Activated T-helper 9 cell treated with anti-CD3 and anti-CD28 coated beads, Interleukin-2, amount 50 U/mL, for 16 hours (primary cell): ENCODE measurements at places on chromosomes 6 and 20.

GRCh38 chr6:137952247-137952646 lies 85.2 kb downstream of the TNFAIP3 start:
- no peak for DNase-seq

- no peak for DNase-seq
Measured at GRCh38 chr20:62644802-62645496, 2.6 kb downstream of the SLCO4A1 start.

DNA sequence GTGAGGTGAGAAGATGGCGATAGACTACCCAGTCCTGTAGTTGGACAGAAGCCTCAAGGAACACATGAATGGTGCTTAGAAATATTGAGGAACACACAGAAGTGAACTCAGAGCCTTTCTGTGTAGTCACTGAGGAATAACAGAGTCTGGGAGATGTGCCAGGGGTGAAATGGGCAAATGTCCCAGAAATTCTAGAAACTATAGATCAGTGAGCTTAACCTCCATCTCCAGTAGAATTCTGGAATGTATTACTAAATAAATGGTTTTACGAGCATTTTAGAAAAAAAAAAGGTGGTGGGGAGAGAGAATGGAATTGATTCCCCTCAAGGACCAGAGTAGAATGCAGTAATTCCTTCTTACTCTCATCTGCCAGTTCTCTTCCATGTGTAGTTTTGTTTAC lies 380.0 kb downstream of the LMBRD1 start:
- no peak for DNase-seq

GRCh38 chr6:19269341-19269898 lies 567.8 kb upstream of the ID4 start:
- DNase-seq = no peak

GRCh38 chr6:121222656-121223055 lies 111.6 kb downstream of the TBC1D32 start:
- DNase-seq = no peak

- no peak for DNase-seq
Measured at GRCh38 chr6:38877721-38878120, 162.6 kb downstream of the DNAH8 start.

DNA sequence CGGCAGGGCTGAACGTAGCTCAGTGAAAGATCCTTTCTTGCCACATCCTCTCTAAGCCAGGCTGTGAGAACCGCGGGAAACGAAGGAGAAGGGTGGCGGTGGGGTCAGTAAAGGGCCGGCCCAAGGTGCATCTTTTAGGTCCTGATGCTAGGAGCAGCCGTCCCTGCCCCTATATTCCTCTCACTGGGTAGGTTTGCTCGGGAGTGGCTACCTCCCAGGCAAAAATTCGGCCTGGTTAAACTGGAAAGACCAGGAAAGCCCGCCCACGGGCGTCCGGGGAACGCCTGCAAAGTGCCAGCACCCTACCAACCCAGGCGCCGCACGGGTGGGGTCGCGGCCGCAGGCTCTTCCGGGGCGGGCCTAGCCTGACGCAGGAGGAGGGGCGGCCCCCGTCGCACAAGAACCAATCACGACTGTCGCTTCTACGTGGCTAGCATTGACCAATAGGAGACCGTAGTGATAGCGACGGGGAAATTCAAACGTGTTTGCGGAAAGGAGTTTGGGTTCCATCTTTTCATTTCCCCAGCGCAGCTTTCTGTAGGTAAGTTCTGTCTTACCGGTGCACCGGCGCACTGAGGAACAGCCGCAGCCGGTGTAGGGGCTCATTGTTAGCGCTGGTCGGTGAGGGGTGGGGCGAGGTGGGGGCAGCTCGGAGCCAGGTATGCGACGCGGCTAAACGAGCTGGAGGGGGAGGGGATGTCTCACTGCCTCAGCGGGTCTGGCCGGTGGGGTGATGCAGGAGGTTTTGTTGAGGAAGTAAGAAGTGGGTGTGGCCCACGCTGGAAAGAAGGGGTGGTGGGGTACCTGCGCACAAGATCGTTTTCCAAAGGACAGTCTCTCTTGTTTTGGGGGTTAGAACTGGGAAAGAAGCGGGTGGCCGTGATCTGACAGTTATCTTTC lies at the start of gene TTK:
TSS of gene TTK (plus strand) at position 477 of the 900 bp plus-strand sequence. CDS start 1,195 bp downstream, outside the sequence.
- DNase-seq = peak; percentile 86

DNA sequence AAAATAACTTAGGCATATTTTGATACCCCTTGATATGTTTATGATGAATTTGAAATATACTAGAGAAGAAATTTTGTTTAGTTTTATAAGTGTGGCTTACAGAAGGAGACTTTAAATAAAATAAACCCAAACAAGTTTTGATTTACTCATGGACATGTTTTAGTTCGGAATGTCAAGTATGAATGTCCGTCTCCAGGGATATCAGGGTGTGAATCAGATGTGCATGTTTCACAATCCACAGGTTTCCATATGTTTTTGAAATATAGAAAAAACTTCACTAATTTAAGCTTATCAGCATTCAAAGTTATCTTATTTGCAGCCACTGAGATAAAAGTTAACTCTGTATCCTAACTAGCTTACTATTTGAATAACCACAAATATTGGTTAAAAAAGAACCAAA lies 51.5 kb downstream of the PLCB1 start:
- no peak for DNase-seq

DNA sequence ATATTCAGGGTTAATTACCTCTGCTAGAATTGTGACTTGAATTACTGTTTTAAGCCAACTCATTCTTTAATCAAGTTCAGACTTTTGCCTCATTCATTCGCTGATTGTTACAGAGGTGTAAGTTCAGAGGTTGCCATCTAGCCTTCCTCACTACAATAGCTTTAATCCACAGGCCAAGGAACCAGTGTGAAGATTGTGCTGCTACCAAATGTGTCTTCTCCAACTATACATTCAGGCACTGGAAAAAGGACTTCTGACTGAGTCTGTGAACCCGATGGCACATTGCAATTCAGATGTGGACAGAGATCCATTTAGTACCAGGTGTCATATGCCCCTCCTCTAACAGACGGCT lies 111.2 kb upstream of the ADGRF1 start:
- no peak for DNase-seq

DNA sequence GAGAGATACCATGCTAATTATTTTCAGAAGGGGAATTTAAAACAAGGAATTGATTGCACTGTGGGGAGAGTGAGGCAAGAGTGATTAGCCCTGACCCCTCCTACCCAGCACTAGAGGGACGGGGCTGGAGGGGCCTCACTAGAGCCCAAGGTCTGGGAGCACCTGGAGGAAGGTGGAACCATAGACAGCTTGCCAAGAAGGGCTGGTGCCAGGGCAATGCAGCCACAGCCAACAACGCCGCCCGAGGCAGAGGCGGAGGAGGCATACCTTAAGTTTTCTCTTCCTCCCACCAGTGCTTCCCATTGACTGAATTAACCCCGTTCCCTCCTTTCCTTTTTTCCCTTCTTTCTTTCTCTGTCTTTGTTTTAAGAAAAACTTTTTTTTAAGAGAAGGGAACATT lies 40.0 kb downstream of the IYD start:
- no peak for DNase-seq

GRCh38 chr6:166942393-166943168 lies 13.8 kb downstream of the RNASET2 start:
- peak; percentile 54 for DNase-seq

GRCh38 chr6:2546901-2547300 lies 203.8 kb downstream of the MYLK4 start:
- no peak for DNase-seq

- no peak for DNase-seq
Measured at GRCh38 chr6:56297022-56297989, 49.9 kb upstream of the COL21A1 start.

DNA sequence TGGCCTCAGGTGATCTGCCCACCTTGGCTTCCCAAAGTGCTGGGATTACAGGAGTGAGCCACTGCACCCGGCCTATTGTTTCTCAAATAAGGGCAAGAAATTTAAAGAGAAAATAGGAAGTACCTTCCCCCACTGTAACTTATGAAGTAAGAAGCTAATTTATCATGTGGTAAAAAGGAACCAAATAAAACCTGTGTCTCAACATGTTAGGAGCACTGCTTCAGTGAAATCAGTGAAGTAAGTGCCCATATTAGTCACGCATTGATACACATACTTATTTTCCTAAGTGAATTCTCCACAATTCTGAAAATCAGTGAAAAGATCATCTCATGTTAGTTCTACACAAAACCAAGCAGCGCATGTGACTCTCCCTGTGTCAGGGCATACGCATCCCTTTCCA lies 14.2 kb upstream of the LPA start:
- no peak for DNase-seq

- DNase-seq = no peak
Measured at GRCh38 chr6:116015561-116015960, 45.1 kb downstream of the FRK start.

- DNase-seq = no peak
Measured at GRCh38 chr20:50794181-50794845, 548 bp upstream of the BCAS4 start.

DNA sequence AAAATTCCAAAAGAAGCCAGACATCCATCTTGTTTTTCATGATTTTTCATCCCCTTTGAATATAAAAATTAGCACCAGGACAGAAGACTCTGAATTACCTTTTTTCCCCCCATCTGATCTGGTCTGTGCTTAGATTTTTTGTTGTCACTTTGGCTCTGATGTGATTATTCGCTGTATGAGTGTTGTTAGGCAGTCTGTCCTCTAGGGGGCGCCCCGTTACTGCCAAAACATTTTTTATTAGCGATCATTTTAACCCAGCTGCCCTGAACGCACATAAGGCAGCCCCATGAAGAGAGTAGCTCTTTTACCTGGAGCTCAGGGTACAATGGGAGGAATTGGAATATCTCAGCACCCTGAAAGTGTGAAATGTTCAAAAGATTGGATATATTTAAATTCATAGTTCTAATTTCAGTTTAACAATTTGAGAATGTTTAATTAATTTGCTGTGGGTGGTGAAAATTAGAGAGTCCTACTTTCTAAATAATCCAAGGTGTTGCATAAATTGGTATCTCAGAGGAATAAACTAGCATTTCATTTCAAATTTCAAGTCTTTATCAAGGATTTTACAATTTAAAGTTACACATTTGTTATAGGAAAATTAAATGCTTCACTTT lies 60.8 kb downstream of the PRPH2 start:
- DNase-seq = peak; percentile 74

DNA sequence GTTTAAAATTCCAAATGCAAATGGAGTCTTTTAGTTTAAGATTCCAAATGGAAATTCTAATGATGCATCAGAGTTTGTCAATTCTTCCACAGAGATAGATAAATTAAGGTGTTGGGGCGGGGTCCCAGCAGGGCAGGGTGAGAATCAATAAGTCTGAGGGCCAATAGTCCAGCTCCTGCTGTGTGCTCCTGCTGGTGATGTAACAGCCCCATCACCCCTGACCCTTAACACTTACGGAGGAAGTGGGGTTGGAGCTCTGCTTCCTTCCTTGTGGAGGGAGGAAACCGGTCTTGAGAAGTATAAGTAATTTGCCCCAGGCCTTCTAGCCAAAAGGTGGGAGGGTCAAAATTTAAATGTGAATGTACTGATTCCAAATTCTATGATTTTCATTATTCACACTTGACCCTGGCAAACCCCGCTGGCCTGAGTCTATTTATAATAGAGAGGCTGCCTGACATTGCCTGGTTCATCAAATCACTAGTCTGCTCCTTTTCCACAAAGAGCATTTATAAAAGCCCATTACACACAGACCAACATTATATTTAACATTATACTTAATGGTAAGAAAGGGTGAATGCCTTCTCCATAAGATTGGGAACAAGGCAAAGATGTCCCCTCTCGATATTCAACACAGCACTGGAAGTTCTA lies 17.2 kb downstream of the ZBTB2 start:
- DNase-seq = no peak

GRCh38 chr6:15793288-15793687 lies 130.5 kb upstream of the DTNBP1 start:
- no peak for DNase-seq

GRCh38 chr6:62150048-62150663 lies 135.9 kb downstream of the KHDRBS2 start:
- no peak for DNase-seq

- DNase-seq = no peak
Measured at GRCh38 chr6:107555449-107555848, 65.5 kb downstream of the SOBP start.

GRCh38 chr20:36562724-36563123 lies 10.7 kb upstream of the TGIF2 start:
- no peak for DNase-seq

- DNase-seq = no peak
Measured at GRCh38 chr20:35648836-35649235, 15.9 kb downstream of the CPNE1 start.

DNA sequence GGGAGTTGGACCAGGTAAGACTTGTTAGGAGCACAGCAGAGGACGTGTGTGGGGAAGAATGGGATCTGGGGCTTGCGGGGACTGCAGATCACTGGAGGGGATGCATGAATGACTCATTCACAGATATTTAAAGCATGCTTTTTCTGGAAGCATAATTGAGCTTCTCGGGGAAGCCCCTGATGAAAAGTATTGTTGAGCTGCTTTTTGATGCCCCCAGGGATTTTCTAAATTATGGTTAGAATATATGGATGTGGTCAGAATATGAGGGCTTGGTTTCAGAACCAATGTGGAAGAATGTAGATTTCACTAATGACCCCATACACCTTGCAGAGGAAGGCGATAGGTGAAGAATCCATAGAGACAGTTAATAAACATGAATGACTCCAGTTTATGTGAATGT lies 36.1 kb downstream of the GMPR start:
- no peak for DNase-seq

GRCh38 chr20:33067806-33068205 lies 11.6 kb upstream of the BPIFB4 start:
- no peak for DNase-seq

- peak; percentile 34 for DNase-seq
Measured at GRCh38 chr6:27757307-27757706, 154.9 kb downstream of the OR2B2 start.

GRCh38 chr20:35886537-35886936 lies 67.8 kb downstream of the SCAND1 start:
- DNase-seq = no peak

GRCh38 chr20:58708246-58708931 lies 15.8 kb downstream of the NPEPL1 start:
- DNase-seq = no peak

- no peak for DNase-seq
Measured at GRCh38 chr6:70549327-70549726, 17.4 kb upstream of the SDHAF4 start.

GRCh38 chr6:37305841-37306425 lies 47.9 kb upstream of the RNF8 start:
- DNase-seq = no peak

- DNase-seq = no peak
Measured at GRCh38 chr6:16168858-16169257, 40.0 kb downstream of the MYLIP start.

- no peak for DNase-seq
Measured at GRCh38 chr6:169145496-169145895, 108.2 kb downstream of the THBS2 start.
